ENCODE measurements at places on chromosomes 6 and 20.

- DNase-seq = no peak
These were observed 203.4 kb downstream of the MYLK4 start for GRCh38 chr6:2547355-2547754.

- no peak for DNase-seq
These were observed 159.6 kb upstream of the PMEPA1 start for GRCh38 chr20:57869291-57869950.

DNA sequence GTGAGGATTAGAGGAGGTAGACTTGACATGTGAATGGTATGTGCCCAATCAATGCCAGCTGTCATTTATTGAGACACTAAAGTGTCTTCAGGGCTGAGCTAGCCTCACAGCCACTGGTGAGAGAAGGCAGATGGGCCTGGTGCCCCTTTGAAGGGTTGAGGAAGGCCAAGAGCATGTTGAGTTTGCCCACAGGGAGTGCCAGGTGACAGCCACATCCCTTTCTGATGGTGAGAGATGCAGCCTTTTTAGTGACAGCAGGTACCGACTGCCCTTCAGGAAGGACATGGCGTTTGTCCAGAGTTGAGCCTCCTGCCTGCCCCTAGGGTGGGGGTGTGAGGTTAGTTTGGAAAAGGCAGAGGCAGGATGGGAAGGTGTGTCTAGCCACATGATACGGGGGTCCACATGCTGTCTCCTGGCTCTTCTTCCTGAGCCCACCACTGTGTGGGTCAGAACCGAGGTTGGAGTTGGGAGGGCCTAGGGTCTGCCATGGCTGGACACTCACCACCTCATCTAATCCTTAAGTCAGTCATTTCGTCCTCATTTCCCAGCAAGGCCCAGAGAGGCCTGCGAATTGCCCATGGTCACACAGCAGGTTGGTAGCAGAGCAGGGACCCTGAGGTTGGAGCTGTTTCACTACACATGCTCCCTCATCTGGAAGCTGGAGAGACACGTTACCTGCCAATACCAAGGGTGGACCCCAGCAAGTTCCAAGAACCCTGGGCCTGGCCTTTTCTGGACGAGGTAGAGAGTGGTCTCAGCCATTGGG, 32.5 kb downstream of the SPDEF start:
- DNase-seq = no peak

DNA sequence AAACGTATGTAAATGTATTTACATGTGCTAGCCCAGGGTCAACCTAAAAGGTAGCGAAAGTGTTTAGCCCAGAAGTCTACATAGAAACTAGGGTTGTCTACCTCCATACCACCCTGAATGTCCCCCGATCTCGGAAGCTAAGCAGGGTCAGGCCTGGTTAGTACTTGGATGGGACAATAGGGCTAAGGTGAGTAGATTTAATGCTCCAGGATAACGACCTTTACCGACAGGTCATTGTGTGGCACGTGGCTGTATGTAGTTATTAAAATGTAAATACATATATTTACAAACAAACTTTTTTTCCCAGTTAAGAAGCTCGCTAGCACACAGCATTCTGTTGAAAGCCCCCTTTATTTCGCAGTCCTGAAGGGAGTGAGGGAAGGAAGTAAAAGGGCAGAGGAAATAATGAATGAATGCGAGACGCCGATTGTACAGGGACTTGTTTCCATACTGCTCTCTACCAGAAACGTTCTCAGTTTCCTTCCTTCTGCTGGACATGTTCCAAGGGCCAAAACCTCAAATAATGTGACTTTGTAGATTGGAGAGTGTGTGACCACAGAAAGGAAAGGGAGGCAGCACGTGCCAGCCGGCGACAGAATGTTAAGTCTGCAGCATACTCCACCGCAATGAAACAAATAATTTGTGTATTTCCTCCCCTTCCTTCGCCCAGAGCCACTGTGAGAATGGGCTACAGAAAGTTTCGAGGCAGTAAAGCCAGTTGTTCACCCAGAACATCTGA, 612 bp downstream of the ADAT2 start:
- no peak for DNase-seq

- DNase-seq = no peak
These were observed 94.0 kb downstream of the TMEM170B start for GRCh38 chr6:11631539-11631938.

DNA sequence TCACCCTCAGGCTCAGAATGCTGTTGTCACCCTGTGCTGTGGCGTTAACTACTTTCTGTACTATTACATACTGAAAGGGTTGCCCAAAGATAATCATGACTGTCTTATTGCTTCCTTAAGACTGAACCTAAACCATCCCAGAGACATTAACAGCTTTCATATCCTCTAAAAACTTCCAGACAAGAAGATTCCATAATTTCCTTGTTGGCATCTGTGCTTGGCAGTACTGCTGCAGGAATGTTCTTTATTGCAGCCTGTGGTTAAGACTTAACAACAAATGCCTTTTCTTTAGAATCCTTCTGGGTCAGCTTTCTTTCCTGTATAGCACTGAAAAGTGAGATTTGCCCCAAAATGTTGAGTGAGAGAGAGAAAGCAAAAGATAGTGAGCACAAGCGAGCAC, 109.7 kb downstream of the GJA10 start:
- no peak for DNase-seq

DNA sequence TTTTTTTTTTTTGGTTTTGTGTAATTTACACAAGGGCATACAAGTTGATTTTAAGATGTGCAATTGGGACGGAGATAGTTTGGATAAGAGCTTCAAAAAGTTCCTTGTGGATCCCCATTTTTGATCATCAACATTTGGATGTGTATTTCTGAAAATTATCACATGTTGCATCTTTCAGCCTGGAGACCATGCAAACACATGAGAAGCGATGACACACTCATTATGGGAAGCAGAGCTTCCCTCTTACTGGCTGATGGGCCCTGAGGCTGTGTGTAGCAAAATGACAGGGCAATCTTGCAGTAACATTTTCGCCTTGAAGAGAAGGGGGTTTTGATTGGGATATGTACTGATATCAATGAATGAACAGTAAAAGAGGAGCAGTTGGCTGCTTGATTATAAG, 22.0 kb upstream of the RIPK1 start:
- DNase-seq = no peak

DNA sequence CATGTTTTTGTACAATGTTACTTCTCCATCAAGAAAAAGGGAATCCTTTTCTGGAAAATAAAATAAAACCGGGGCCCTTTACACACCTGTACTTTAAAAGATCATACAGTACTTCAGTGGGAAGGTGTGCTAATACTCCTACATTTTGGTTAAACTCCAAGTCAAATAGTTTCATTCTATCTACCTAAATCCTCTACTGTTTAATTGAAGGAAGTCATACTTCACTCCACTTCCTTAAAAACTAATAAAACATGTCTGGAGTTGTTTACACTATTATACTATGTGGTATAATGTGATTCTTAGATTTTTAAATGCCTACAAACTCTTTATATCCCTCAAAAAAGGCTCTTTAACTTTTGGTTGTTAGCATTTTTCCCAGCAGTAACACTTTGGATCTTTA, 18.6 kb upstream of the HBS1L start:
- no peak for DNase-seq

DNA sequence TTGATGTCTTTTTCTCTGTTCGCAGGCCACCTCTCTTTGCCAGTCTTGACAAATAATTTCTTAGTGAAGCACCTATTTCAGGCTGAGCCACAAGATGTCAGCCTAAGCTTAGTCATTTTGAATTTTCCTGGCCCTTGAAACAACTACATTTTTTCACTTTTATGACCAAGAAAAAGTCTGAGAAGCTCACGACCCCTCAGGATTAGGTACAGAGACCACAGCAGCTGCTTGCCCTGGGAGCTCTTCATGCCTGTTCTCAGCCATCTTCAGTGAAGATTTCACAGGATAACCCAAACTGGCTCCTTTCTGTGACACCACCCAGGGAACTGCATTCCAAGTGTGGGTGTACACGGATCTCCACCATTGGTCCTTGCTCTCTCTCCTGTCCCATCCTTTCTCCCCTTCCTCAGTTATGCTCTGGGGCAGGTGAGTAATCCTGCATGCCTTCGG, 38.4 kb upstream of the SPTLC3 start:
- DNase-seq = peak; percentile 5

- DNase-seq = no peak
These were observed 9.6 kb upstream of the PLG start for GRCh38 chr6:160692369-160692959.

GRCh38 chr6:154954347-154954746, 40.8 kb upstream of the TIAM2 start:
- DNase-seq = no peak

DNA sequence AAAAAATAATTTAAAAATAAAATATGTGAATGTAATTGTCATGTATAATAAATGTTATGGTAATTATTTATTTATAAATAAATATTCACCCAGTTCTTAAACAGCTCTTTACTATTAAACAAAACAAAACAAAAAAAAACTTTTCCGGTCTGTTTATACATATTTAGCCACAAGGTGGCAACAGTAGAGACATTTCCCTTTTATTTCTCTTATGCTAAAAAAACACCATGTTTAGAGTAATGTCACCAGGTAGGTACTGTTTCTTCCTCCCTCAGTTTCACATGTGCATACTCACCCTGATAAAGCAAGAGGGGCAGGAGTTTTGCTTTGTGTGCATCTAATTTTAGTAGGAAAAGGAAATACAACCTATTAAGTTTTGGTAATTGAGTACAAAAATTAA, 610.4 kb upstream of the IMPG1 start:
- no peak for DNase-seq

GRCh38 chr20:10522328-10522727, 87.2 kb downstream of the SLX4IP start:
- DNase-seq = no peak

- no peak for DNase-seq
These were observed 124.2 kb downstream of the SLC16A10 start for GRCh38 chr6:111211411-111212030.

DNA sequence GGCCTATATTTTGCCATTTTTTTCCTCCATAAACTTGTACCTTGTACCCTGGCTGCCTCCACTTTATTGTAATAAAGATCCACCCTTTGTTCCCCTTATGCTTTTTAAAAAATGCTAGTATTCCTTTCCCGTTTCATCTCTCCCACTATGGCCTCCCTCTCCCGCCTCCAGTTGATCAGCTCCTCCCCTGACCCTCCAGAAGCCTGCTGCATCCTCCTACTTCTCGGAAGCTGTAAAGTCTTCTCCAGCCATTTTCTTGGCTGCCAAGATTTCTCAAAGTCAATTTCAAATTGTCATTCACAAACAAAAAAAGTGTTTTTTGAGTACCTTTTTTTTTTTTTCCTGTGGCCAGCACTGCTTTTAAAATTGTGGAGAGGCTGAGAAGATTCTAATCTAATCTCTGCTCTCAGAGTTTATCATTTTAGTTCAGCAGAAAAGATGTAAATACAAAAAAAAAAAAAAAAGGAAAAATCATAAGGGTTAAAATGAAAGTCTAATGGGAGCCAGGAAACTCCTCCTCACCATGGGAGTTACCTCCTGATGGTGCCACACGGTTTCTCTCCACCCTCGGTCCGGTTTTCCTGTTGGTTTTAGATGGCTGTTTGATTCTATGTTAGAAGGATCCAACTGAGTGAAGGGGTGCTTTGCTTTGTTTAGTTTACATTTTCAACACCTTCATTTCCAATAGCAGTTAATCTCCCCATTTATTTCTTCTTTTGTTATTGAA, 103.0 kb upstream of the KCNK16 start:
- no peak for DNase-seq

- no peak for DNase-seq
These were observed 212.3 kb downstream of the ERMARD start for GRCh38 chr6:169963581-169964297.

DNA sequence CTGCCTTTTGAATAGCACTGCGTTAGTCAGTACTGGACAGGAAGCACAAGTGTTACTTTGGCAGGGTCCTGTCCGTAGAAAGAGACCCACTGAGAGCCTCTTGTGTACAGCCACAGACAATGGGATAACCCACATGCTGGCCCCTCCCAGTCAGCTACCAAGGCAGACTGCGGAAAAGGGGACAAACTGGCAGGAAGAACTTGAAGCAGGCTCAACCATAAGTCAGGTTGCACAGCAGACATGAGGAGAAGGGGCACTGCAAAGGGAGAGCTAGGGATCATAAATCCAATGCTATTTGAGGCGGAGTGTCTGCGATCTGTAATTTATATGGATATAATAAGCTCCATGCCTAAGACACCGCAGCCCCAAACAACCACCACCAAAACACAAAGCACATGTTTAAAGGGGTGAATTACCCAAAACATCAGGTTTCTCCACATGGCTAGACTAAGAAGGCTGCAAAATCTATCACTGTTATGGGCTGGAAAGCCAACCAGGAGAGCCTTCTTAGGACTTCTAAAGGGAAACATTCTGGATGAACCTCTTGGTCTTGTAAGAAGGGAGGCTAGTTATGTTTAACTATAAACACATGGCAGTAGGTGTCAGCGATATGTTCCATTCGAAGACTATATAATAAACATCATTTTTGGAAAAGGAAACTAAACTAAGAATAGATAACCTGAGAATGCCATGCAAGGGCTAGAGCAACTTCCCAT, 141.7 kb downstream of the BACH2 start:
- peak; percentile 63 for DNase-seq

DNA sequence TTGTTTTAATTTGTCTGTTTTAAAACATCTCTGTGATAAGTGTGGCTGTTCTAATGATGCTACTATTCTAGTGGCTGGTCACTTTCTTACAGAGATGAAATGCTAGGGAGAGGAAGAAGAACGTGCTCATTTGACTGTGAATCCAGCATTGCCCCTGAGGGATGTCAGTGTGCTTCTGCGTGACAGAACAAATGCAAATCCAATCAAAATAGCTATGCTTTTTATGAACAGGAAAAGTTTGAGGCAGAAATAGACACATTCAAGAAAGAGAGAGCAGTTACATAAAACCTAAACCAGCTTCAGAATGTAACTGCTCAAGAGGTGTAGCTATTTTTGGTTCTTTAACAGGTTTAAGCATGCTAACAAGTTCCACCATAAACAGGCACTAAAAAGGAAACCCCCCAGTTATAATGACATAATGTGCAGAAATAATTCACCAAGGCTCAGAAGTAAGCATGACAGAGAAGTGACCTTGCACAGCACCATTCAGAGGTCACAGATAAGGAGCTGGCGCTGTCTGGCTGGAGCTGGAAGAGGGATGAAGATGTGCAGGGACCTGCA, 385.3 kb downstream of the EPM2A start:
- no peak for DNase-seq

GRCh38 chr6:107121964-107122495, 6.7 kb upstream of the BEND3 start:
- DNase-seq = no peak

DNA sequence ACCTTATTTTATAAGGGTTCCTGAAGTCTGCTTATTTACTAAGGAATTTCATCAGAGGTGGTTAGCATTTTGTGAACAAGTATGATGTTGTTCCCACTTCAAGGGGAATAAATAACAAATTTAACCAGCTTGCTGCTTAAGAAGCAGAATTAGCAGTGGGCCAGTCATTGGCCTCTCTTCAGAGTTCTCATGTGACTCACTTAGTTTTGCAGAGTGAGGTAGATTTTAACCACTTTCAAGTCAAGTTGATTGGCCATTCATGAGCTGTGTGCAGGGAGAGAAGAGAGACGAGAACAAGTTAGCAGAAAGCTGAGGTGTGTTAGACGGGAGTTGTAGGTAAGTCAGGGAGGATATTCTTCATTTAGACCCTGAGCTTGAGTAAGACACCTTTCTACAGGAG, 18.1 kb downstream of the TOP1 start:
- no peak for DNase-seq

GRCh38 chr20:14921513-14921912, 584.1 kb upstream of the FLRT3 start:
- peak; percentile 22 for DNase-seq

- no peak for DNase-seq
These were observed 109.7 kb upstream of the GMDS start for GRCh38 chr6:2355150-2355549.

- no peak for DNase-seq
These were observed 31.5 kb upstream of the EDN3 start for GRCh38 chr20:59268870-59269269.
